ENCODE measurements at places on chromosomes 4 and X.

- no peak for DNase-seq
These were observed 31.4 kb downstream of the USP53 start for GRCh38 chr4:119243868-119244267.

GRCh38 chr4:134862116-134862515, 660.5 kb upstream of the PABPC4L start:
- DNase-seq: no peak

- DNase-seq: no peak
These were observed 82.9 kb downstream of the RTL5 start for GRCh38 chrX:72048510-72049455.

DNA sequence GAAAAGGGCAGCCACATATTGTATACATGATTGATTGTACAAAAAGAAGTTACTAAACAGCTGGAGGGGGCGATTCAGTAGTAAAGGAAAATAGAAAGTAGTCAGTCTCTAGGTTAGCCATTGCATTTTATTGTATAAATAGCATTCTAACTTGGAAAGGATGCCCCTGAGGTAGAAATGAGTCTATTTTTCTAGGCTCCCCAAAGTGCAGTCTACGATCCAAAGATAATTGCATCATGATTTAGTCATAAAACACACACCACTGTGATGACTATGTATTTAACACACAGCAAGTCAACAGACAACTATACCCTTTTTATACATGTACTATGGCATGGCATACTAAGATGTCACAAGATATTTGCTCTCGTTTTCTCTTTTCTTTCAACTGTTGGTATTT, 204.9 kb downstream of the APBB2 start:
- DNase-seq: no peak

GRCh38 chr4:81256059-81256970, 41.3 kb upstream of the PRKG2 start:
- no peak for DNase-seq

DNA sequence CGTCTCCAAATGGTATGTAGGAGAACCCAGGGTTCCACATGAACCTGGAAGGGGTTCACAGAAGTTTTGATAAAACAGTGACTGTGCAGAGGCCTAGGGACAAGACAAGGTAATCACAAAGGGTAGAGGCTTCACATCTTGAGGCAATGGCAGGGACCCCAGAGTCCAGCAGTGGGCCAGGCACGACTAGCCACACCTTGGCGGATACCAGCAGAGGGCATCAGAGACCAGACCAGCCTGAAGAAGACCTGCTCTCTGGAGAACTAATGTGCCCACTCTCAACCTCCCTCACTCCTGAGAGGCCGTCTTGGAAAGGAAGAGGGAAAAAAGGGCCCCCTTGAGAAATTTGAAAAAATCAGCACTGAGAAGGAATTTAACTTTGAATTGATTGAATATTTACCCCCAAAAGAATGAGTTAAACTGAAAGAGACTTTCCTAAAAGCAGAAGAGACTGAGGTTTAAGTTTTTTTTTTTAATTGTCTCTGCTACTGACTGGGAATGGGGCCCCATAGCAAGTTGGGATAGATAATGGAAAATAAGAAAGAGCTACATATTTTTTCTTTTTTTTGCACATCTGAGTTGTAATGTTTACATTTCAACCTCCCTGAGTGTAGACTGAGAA, 243.8 kb upstream of the JADE1 start:
- no peak for DNase-seq

GRCh38 chr4:148881860-148882643, 439.8 kb upstream of the NR3C2 start:
- DNase-seq: no peak

GRCh38 chrX:81202456-81202819, 536 bp downstream of the SH3BGRL start:
- peak; percentile 23 for DNase-seq

- DNase-seq: no peak
These were observed 92.5 kb downstream of the PARM1 start for GRCh38 chr4:75025431-75025830.

DNA sequence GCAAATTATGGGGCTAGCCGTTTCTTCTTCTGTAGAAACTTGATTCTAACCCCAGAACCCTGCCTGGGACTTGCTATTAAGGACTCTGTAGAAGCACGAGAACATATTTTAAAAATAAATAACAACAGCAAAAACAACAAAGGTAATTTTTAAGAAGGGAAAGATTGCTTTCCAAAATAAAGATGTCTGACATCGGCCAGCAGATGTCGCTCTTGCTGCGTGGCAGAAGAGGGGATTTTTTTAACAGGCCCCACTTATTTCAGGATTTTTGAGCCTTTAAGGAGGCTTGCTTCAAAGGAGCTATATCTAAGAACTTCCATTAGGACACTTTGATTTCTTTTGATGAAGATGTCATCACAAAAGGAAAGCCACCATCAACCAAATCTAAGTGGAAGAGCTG, 62.8 kb upstream of the EGFL6 start:
- DNase-seq: no peak

- no peak for DNase-seq
These were observed 68.3 kb upstream of the DDX3X start for GRCh38 chrX:41265615-41266014.

GRCh38 chr4:62627141-62627540, 1427.0 kb downstream of the ADGRL3 start:
- DNase-seq: no peak

- no peak for DNase-seq
These were observed 100.8 kb downstream of the PSAPL1 start for GRCh38 chr4:7333801-7334421.

DNA sequence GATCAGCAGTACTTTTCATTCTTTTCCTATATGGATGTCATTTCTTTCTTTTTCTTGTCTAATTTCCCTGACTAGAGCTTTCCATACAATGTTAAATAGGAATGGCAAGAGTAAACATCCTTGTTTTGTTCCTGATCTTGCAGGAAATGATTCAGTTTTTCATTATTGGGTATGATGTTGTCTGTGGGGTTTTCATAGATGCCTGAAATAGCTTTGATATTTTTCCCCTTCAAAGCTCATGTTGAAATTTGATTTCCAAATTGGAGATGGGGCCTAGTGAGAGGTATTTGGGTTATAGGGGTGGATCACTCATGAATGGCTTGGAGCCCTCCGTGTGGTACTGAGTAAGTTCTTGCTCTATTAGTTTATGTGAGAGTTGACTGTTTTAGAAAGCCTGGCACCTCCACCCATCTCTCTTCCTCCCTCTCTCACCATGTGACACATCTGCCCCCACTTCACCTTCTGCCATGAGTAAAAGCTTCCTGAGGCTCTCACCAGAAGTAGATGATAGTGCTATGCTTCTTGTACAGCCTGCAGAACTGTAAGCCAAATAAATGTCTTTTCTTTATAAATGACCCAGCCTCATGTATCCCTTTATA, 22.3 kb upstream of the VSIG1 start:
- DNase-seq: no peak

DNA sequence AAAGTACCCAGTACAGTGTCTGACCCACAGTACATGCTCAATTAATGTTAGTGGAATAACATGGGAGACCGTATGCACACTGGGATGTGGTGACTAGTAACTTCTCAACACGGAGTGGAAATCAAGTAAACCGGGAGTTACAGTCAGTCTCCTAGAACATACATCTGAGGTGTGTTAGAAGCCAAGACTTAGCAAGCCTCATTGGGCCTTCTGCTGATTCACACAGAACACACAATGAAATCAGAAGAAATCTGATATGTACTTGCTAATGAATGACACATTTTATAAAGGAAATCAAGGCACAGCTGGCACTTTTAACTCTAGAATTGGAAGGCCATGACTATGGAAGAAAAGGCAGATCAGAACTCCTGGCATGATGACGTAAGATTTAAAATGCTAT, 13.0 kb downstream of the TRAPPC2 start:
- no peak for DNase-seq

DNA sequence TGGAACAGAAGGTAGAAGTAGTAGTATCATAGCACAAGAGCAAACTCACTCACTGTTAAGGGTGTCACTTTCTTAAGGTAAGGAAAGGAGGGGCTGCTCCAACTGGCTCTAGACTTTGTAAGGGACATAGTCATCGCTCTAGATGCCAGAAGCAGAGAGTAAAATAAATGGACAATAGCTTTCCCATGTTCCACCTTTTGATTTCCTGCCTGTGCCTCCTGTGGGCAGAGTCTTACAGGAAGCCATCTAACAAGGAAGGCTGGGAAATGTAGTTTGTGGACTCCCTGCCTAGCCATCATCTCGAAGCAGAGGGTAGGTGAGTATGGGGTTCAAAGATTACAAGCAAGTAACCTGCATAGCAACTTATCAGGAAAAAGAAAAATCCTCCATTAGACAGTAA, 1.7 kb upstream of the METTL14 start:
- no peak for DNase-seq

GRCh38 chr4:185852961-185853360, 41.0 kb upstream of the SORBS2 start:
- no peak for DNase-seq

DNA sequence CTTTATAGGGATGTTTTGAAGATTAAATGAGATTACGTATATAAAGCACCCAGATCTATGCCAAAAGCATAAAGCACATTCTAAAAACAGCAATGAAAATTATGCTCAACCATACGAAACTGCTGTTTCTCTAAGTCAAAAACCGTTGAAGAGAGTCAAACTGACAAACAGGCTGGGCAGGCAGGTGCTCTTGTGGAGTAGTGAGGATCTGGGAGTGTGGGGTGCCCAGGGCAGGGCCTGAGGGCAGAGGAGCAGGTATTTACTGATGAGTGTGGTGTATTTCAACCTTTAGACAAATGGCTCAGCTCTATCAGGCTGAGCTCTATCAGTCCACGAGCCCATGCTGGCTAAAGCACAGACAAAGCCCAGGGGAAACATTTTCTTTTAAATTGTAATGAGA, 40.4 kb downstream of the RELL1 start:
- no peak for DNase-seq

DNA sequence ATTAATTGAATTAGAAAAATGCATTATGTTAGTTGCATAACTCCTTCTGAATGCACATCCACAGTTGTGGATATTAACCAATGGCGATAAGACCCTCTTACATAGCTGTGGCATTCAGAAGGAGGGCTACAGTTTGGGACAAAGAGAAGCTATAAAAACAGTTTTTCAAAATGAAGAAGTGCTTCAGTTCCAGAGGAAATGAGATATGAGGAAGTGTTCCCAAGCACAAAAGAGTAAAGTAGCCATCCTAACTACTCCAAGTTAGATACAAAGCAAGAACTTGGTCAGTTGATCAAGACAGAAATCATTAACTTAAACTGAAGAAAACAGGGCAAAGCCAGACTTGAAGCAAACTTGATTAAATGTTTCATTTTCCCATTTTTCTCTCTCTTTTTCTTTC, 17.2 kb upstream of the ADGRL3 start:
- DNase-seq: no peak

DNA sequence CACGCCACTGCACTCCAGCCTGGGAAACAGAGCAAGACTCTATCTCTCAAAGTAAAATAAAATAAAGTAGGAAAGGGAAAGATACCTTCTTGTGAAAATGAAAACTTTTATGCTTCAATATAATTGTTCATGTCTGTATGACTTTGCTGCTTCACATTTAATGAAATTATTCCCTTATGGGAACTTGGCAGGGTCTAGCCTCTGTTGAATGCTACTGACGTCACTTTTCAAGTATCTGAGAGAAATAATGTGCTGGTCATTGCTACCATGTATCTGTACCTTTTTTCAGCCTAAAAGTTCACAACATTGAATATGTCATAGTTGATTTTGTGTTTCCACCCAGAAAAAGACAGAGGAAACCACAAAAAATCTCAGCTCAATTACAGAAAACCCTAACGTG, 65.2 kb downstream of the PRDM5 start:
- DNase-seq: no peak

DNA sequence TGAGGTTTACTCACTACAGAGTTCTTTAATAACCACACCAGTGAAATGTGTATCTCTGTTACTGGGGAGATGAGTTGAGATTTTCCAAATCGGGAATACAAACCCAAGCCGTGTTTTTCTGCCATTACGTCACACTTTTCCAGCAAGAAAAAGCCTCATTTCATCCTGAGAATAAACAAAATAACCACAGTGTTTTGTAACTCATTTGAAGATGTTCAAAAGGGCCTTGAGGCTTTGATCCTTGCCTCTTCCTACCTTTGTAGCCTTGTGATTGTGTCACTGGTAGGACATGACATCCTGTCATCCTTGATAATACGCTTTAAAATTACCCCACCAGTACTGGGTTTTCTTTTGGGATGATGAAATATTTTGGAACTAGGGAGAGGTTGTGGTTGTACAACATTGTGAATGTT, 2.9 kb downstream of the USP11 start:
- DNase-seq: no peak

GRCh38 chrX:53250556-53250955, 25.5 kb upstream of the KDM5C start:
- no peak for DNase-seq

GRCh38 chr4:186449954-186450353, 105.4 kb downstream of the MTNR1A start:
- no peak for DNase-seq

DNA sequence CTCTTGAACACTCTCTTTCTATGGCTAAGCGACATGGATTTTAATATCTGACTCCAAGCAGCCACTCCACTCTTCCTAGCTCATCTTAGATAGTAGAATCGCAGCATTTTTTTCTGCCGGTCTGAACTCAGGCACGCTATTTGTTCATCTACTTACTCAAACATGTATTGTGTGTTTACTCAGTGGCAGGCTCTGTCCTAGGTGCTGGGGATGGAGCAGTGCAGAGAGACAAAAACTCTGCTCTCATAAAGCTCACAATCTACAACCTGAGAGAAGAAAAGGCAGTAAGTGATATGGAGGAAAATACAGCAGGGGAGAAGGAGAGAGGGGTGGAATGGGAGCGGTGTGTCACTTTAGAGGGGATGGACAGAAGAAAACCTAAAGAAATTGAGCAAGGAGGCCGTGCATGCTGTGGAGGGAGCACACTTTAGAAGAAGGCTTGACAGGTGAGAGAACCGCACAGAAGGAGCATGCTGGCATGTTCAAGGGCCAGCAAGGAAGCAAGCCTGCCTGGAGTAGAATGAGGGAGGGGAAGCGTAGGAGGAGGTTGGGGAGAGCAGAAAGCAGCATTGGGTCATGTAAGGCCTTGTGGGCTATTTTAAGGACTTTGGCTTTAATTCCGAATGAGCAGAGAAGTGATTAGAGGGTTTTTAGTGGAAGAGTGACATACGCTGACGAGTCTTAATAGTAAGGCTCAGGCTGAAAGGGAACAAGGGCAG, 132.0 kb downstream of the ANK2 start:
- DNase-seq: no peak

GRCh38 chr4:40190465-40190864, 6.4 kb upstream of the RHOH start:
- DNase-seq: no peak

GRCh38 chr4:166014411-166014810, 141.4 kb downstream of the TLL1 start:
- DNase-seq: no peak
